ENCODE measurements at places on chromosomes 7 and 10.

- no peak for DNase-seq
These were observed 57.2 kb downstream of the FAM171A1 start for GRCh38 chr10:15313843-15314242.

DNA sequence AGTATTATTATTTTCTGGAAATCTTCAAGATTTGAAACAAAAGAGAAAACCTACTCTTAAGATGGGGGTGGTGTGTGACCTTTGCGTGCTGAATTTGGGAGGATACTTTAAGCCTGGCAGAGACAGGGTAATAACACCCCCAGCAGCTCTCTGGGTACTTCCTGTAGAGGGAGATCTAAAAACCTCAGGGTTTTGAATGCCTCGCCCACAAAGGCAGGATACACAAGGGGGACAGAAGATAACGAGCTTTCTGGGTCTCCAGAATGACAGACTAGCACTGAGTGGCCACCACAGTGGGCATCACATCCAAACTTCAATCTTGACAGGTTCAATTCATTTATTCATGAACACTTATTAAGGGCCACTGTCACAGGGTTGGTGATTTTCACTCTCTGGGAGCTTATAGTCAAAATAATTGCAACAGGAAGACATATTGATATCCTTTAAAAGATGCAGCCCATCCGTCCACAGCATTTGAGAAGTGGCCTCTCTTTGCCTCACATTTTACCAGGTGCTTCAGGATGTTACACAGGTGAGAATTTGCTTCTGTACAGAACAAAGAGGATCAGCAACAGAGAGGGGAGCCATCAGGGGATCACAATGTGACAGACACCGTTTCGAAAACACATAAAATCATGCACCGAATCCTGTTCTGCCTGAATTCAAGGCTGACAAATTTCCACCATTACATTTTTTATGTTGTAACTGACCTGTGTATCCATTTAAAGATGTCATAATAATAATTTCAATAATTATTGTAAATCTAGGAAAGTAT, 14.3 kb downstream of the CPA1 start:
- DNase-seq, result no peak

- DNase-seq, result no peak
These were observed 12.1 kb upstream of the PDGFA start for GRCh38 chr7:531777-532176.

DNA sequence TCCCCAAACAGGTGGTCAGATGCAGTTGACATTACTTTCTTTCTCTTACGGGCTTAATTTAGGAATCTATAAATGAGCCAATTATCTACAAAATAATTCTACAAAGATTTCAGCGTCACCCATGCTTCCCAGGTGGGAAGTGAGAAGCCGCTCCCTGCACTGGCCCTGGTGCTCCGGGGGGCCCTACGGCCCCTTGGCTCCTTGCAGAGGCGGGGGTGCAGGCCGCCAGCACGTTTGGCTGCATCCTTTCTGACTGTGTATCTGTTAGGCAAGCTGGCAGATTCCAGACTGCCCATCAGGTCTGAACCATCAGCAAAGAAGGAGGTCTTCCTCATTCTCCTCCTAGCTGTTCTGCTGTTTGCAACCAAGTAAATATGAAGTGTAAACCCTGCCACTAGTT, 16.3 kb downstream of the VWC2 start:
- DNase-seq, result no peak

GRCh38 chr10:74585231-74586087, 240.9 kb upstream of the KAT6B start:
- DNase-seq, result peak; percentile 45

GRCh38 chr7:94655126-94655847, 646 bp downstream of the SGCE start:
- no peak for DNase-seq

GRCh38 chr7:91043186-91043585, 221.0 kb upstream of the FZD1 start:
- DNase-seq, result no peak

- no peak for DNase-seq
These were observed 110.1 kb downstream of the TNS3 start for GRCh38 chr7:47471831-47472230.

- DNase-seq, result no peak
These were observed 9.7 kb downstream of the DYNC1I1 start for GRCh38 chr7:95781961-95782586.

DNA sequence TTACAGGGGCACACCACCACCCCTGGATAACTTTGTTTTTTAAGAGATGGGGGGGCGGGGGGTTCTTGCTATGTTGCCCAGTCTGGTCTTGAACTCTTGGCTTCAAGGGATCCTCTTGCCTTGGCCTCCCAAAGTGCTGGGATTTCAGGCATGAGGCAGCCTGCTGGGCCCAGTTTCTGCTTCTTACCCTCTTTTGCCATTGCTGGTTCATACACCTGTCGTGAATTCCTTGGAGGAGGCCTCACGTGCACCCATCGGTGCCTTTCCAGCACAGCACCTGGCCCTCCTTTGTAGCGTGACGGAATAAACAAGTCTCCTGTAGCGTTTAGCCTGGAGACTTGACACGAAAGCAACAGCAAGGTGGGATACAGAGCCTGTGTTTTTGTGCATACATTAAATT, 75.5 kb downstream of the CARD11 start:
- no peak for DNase-seq

- DNase-seq, result no peak
These were observed 59.9 kb downstream of the PDGFA start for GRCh38 chr7:459584-460373.

- DNase-seq, result no peak
These were observed 59.4 kb downstream of the WAPL start for GRCh38 chr10:86461963-86462804.

DNA sequence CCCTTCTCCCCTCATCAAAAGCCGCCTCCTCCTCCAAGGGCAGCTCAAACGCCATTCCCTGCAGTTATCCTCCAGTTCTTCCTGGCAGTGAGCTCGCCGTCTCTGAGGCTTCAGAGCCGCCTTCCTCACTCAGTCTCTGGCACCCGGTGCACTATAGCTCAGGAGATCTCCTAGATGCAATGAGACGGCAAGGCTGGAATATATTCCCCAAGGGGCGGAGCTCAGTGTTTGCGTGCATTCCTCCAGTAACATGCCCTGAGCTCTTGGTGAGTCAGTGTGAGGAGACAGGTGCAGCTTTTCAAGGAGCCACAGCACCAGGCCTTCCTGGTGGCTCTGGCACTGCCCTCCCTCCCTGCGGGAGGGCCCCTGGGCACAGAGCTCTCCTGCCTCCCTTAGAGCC, 512.6 kb upstream of the FOXK1 start:
- DNase-seq, result no peak

- DNase-seq, result no peak
These were observed 3.8 kb upstream of the STN1 start for GRCh38 chr10:103921750-103922195.

GRCh38 chr10:96646751-96647166, 59.9 kb upstream of the TM9SF3 start:
- no peak for DNase-seq

DNA sequence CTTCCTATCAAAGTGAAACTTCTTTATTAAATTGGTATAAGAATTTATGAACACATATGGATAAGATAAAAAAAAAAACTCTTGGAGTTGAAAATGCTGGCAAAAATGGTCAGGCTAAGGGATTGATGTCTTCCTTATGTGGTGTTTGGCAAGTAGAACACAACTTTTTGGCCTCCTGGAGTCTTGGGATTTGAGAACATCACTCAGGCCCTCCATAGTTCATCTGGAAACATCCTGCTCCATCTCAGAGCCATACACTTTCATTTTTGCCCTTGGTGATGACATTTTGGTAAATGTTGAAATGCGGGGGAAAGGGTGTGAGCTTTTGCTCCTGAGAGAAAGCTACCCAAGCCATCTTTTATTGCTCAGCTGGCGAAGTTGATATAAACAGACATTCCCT, 27.5 kb upstream of the BTBD16 start:
- no peak for DNase-seq

DNA sequence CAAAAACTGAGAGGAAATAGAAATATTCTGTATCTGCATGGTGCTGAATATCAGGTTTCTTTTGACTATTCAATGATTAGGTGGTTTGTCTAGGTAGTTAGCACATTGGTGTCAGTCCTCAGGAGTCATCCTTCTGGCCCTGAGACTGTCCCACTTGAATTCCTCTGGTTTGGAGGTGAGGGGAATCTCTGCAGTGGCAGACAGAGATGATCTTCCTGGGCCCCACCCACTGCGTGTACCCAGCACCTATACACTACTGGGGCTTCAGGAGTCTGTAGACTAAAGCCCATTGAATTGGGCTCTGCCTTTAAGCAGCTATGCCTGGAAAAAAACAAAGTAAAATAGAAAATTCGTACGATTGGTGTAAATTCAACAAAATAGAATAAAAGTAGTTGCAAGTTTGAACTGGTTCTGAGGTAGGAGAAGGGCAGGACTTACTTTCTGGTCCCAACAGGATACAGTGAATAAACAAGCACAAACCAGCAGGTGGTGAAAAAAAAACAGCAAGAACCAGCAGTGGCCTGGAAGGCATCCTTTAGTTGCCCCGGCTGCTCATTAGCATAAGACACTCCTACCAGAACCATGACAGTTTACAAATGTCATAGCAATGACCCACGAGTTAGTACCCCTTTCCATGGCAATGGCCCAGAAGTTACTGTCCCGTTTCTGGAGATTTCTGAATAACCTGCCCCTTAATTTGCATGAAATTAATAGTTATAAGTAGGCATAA, 1.7 kb downstream of the LIPM start:
- no peak for DNase-seq

- peak; percentile 84 for DNase-seq
These were observed 42.8 kb downstream of the FOXL3 start for GRCh38 chr7:332646-333392.

GRCh38 chr10:125762692-125763648, 12.7 kb downstream of the MMP21 start:
- DNase-seq, result no peak

GRCh38 chr10:118470470-118470869, 125.0 kb downstream of the PRLHR start:
- no peak for DNase-seq

- peak; percentile 76 for DNase-seq
These were observed 636 bp downstream of the PDCD4 start for GRCh38 chr10:110872145-110872983.

- DNase-seq, result no peak
These were observed 36.0 kb downstream of the BCAP29 start for GRCh38 chr7:107615910-107616680.

- no peak for DNase-seq
These were observed 2.6 kb upstream of the PCBD1 start for GRCh38 chr10:70890917-70891431.

- no peak for DNase-seq
These were observed 83.9 kb upstream of the ITGB1 start for GRCh38 chr10:33041783-33042437.

GRCh38 chr7:87344446-87344845, 1.0 kb upstream of the CROT start:
- DNase-seq, result no peak

DNA sequence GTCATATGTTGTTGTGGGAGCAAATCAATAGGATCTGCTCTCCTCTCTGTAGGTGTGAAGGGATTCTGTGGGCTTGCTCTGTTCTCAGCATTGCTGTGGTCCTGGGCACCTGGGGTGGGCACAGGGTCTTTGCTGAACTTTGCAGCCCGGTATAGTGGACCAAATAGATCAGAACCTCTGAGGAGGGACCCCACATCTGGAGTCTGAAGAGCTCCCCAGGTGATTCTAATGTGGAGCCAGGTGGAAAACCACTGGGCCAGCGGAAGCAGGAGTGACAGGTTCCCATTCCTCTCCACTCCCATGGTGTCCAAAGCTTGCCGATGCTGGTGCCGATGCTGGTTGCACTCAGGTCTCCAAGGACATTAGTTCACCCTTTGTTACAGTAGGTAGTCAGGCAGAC, 257.2 kb downstream of the GLRX3 start:
- DNase-seq, result no peak

GRCh38 chr10:70498970-70499835, 20.6 kb downstream of the PALD1 start:
- DNase-seq, result no peak

DNA sequence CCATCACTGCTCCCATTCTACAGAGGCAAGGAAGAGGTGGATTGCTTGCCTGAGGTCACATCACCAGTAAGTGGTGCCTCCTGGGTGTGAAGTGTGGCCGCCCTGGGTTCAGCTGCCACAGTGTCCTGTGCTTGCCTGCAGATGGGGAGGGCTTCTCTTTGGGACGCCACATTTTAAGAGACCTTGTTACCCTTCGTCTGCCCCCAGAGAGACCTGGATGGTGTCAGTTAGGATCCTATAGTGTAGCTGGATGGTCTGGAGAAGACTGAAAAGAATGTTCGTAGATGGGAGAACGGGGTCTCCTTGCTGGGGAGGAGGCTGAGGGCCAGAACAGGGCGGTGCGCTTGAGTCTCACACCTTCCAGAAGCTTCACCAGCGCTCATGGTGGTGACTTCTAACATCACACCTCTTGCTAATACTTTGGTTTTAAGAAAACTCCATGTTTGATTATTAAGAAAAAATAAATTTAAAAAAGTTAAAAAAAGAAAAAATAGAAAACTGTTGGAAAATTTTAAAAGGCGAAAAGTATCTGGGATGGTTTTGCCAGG, 2.3 kb downstream of the DOCK1 start:
- DNase-seq, result no peak

DNA sequence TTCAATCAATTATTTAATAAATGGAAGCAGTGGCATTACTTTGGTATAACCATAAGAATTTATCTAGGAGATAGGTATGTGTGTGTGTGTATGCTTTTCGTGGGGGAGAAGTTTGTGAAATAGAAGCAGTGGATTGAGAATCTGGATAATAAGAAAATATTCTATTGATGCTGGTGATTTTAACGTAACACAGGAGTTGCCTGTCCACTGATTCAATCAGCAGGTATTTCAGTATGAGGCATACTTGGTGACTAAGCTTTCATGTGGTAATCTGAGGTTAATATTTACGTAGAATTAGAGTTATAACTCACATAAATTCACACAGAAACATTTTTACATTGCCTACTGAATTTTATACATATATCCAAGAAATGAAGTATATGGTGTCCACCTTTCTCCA, 568.0 kb downstream of the ZWINT start:
- DNase-seq, result no peak

DNA sequence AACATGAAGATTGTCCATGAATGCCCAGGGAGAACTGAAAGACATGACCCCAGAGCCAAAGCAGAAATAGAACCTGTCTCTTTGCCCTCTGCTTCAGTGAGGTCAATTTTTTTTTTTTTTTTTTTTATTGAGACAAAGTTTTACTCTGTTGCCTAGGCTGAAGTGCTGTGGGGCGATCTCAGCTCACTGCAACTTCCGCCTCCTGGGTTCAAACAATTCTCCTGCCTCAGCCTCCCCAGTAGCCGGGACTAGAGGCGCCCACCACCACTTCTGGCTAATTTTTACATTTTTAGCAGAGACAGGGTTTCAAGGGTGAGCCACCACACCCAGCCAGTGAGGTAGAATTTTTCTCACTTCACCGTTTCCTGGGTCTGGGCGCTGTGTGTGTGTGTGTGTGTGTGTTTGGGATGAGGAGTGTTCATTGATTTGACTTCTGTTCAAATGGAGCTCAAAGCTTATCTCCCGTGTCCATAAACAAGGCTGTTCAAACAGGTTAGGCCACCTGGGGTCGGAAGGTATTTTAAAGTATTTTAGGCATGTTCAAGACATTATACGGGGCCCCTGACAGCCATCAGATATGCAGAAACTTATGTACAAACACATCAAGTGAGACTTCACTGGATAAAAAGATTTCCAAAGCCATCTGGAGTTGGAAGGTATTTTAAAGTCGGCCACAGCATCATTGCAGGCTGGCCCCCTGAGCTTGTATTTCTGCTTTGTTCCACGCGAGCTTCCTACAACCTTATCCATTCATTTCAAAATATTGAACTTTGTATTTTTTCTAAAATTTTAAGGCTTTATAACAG, 93.8 kb downstream of the MAP3K8 start:
- DNase-seq, result no peak

- DNase-seq, result no peak
These were observed 5.2 kb downstream of the GIMAP5 start for GRCh38 chr7:150742286-150742968.

Data from stimulated activated naive CD4-positive, alpha-beta T cell treated with Interleukin-2 at 50 U/mL for 16 hours (primary cell).